ENCODE measurements at places on chromosomes 1 and 21.

DNA sequence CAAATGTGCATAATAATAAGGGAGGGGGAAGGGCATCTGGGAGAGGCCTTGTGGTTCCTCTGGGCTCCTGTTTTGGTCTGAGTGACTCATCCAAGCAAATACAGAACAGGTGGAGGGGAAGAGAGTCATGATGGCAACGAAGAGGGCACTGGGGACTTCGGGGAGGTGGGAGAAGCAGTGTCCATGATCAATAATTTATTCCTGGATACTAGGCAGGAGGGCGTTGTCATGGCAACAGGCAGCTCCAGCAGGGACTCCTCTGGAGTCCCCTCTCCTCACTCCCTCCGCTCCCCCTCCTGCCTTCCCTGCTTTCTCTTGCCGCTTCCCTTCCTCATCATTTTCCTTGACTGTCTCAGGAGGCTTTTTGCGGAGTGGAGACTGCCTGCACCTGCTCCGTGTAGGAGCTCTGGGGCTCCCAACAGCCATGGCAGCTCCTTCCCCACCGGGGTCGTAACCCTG lies 12.3 kb upstream of the NFASC start:
- DNase-seq, result no peak

GRCh38 chr1:72006092-72006491 lies 276.2 kb downstream of the NEGR1 start:
- DNase-seq, result no peak

- DNase-seq, result no peak
These were observed 92.7 kb downstream of the SUSD4 start for GRCh38 chr1:223271085-223271781.

DNA sequence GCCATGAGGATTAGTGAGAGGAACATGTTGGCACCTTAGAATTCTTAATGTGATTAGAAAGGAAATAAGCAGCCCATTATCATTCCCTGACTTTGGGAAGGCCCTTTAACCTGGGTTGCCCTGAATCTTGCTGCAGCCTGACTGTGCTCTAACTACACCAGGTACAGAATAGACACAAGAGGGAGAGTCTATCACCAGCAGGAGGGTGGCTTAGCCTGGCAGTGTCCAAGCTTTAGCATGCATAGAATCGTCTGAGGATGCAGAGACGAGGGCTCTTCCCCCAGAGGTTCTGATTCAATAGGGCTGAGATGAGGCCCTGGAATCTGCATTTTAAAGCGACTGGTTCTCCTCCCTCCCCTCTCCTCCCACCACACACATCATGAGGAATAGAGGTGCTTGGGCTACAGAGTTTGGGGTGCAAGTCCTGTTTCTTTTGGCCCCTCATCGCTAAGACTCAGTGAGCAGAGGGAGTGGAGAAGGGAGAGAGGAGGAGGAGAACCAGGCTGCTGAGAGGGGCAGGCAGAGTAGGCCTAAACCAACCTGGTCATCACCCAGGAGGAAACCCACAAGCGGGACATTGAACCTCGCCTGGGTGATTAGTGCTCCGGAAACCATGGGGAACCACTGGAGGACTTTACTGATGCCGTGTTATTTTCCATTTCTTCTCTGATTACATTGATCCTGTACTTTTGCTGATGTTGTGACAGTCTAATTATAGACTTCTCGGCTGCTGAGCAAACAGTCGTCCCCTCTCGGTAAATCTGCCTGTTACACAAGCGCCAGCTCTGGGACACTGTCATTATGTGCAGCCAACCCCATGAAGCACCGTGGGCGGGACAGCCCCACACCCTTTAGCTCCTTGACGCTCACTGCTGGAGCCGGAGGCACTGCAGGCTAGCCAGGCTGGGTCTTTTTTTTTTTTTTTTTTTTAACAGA lies 6.3 kb upstream of the TENT5C start:
- no peak for DNase-seq

DNA sequence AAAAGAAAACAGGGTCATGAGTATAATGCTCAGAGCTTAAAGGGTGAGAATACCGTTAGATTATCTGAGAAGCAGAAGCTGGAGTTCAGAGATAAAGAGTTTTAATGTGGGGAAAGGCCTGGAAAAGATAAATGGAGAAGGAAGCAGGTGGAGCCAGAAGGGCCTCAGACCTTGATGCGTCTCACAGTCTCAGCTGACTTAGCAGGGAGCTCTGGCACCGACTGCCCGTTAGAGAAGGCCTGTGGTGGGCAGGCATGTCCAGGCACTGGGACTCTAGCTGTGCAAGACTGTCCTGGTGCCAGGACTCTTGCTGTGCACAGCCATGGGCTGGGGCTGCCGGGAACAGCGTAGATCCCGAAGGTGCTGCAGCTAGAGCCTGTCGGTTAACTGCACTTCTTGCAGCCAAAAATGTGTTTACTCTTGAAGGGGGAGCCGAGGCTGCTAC lies 3.8 kb upstream of the SLAMF9 start:
- DNase-seq, result no peak

DNA sequence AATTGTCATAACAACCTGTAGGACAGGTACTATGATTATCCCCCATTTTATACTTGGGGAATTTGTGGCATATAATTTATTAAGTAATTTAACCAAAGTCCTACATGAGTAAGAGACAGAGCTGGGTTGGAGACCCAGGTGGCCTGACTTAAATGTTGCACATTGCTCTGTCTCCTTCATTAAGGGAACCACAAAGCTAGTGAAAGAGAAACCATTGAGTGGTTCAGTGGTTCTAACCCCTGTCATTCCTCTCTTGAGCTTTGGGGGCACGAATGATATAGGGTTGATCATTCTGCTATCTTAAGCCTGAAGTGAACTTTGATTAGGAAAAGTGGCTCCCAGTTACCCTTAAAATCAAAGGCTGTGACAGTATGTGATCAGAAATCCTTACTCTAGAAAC lies 5.3 kb upstream of the MAP3K7CL start:
- no peak for DNase-seq

GRCh38 chr1:37721565-37721964 lies 29.2 kb downstream of the CDCA8 start:
- no peak for DNase-seq

- DNase-seq, result no peak
These were observed 51.5 kb upstream of the ERRFI1 start for GRCh38 chr1:8077602-8078001.

- no peak for DNase-seq
These were observed 42.6 kb upstream of the GPR153 start for GRCh38 chr1:6303397-6304012.
